ENCODE measurements at places on chromosomes 1 and 21.

DNA sequence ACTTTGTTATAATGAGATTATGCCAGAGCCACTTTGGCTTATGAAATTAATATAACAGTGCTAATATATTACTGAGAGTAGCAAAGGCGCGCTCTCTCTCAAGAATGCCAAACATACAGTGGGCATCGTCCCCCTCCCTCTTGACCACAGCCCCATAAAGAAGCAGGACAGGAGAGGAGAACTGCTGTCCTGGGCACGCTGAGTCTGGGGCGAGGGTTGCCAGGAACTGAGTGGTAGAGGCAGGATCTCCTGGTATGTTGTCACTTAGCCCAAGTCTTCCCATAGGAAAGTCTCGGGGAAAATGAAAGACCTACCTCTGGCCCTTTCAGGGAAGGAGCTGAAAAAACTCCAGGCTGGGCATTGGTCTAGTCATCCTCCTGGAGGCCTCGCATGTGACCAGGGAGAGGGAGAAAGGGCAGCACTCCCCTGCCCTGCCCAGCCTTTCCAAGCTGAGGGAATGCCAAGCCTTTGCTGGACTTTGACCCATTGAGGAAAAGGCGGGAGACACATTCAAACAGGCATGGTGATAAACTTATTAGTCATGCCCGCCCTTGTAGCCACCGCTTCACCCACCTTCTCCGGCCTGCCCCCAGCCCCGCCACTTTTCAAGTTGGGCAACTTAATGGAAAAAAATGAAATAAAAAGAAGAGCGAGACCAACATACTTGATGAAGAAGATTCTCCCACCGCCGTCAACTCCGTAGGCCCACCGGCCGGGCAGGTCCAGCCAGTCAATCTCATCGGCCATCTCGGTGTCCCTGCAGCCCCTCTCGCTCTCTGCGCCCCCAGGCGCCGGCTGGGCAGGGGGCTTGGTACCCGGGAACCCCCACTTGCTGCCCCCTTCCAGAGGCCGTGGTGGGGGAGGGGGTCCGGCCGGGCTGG is 17.4 kb upstream of the PLEKHA6 start:
- no peak for DNase-seq

GRCh38 chr1:224510880-224511645 is 76.5 kb upstream of the WDR26 start:
- DNase-seq, result no peak

GRCh38 chr1:230186003-230186863 is 119.2 kb downstream of the GALNT2 start:
- DNase-seq, result no peak

- no peak for DNase-seq
These were observed 33.3 kb downstream of the ALG14 start for GRCh38 chr1:95039360-95040031.

GRCh38 chr1:19423130-19423529 is 62.2 kb downstream of the CAPZB start:
- DNase-seq, result no peak

- DNase-seq, result no peak
These were observed 131.4 kb upstream of the RAB4A start for GRCh38 chr1:229139331-229140118.

DNA sequence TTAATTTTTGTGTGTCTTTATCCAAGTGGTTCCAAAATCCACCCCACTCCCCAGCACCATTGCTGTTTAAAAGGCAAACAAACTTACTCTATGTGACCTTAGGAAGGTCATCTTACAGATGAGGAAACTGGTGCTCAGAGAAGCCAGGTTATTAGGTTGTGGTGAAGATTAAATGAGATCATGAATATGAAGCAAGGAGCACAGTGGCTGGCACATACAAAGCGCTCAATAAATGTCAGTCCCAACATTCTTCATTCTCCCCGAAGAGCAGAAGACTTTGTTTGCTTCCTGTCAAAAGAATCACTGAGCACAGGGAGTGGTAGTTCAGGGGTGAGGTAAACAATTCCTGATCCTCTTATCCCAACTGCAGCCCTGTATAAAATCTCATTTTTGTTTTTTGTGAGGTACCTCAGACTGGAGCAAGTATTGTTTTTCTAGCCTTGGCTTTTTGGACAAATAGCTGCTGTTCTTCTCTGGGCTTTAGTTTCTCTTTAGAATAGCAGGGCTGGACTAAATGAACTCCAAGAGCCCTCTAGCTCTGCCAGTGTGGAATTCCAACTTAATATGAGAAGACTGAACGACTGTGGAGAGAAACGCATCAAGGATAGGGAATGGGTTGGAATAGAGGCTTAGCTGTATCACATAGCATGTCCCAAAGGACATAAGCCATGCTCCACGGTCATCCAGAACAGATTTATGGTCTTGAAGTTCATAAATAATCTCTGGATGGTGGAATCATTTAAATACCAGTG is 455.3 kb upstream of the USP24 start:
- peak; percentile 11 for DNase-seq

DNA sequence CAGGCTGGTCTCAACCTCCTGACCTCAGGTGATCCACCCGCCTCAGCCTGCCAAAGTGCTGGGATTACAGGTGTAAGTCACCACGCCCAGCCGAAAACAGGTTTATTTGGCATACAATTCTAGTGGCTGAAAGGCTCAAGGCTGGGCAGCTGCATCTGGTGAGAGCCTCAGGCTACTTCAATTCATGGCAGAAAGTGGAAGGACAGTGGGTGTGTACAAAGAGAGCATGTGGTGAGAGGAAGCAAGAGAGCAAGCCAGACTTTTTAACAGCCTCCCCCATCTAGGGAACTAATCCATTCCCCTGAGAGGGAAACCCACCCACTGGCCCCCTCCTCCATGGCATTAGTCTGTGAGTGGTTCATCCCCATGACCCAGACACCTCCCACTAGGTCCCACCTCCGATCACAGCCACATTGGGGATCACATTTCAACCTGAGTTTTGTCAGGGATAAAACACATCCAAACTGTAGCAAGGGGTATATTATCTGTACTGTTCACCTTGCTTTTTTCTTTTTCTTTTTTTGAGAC is 9.5 kb downstream of the BMP8A start:
- DNase-seq, result no peak

DNA sequence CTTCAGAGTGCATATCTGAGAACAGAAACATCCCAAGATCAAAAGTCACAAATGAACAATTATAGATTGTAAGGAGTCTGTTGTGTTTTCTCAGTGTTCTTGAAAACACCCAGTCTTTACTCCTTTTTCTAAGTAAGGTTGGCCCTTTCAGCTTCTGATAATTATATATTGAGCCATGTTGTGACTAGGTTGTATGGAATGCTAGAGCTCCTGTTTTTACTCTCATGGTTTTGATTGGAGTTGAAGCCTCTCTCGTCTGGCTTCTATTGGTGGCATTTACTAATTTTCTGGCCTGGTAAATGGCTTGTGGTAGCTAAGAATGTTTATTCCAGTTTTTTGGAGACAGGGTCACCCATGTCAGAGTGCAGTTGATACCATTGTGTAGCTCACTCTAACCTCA is 84.7 kb downstream of the NDUFS5 start:
- no peak for DNase-seq

- DNase-seq, result no peak
These were observed 37.6 kb downstream of the MRPL37 start for GRCh38 chr1:54237586-54237985.

GRCh38 chr1:214469290-214469689 is 82.1 kb downstream of the PTPN14 start:
- no peak for DNase-seq

DNA sequence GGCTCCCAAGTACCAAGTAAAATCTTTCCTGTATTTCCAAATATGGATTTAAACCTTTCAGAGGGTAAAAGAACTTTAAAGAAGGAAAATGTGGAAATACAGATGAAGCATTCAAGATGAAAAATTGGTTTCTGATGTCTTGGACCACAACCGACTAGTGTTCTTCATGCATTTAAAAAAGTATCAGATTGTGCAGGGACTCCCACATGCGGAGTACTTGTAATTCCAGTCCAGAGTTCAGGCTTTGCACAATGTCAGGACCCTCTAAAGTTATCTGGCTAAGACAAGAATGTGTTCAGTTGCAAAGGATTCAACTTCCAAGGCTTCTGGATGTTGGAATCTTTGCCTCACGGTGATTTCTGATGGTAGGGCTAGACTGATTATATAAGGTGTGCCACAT is 66.7 kb downstream of the RGL1 start:
- no peak for DNase-seq

DNA sequence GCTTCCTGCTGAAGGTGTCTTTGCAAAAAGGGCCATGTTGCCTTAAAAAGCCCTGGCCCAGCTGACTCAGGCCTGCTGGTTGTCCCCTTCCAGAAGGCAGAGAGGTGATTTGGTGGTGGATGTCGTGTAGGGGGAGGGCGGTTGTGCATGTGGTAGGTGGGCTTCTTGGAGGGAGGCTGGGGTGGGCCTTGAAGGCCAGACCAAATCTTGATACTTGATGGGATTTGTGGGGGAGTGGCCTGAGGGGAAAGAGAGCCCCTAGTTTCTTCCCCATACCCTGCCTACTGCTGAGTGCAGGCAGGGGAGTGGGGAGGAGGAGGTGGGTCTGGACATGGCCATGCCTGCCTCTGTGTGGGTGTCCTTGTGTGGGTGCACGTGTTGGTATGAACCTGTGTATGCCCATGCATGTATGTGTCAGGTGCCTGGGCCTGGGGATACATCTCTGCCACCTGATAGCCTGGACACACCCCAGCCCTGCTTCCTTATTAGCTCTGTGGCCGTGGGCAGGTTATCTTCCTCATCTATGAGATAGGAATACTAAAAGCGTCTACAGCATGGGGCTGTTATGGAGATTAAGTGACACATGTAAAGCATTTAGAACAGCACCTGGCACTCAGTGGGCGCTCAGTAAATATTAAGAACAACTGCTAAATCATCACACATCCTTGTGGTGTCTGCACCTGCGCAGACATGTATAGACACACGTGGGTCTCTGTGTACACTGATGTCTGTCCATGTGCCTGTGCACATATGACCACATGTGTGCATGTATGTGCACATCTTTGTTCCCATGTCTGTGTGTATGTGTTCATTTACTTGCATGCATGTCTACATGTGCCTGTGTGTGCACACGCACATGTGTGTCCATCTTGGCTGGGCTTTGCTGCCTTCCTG is 17.0 kb downstream of the FAM151A start:
- no peak for DNase-seq

DNA sequence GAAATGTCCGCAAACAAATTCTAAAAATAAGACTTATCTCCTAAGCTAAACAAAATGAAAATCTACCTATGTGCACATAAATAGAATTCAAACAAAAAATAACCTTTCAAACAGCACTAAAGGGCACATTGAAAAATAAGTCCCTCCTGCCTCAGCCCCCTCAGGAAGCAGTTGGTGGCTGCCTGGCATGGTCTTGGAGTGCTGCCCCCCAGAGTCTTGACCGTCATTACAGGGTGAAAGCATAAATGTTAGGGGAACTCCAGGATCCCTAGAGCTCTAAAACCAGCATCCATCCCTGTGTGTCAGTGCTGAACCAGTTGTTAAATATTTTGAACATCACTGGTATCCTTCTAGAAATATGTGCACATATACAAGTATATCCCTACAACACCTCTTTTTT is 6.5 kb upstream of the NPL start:
- no peak for DNase-seq

GRCh38 chr21:29256126-29256910 is 42.4 kb upstream of the BACH1 start:
- DNase-seq, result no peak

- no peak for DNase-seq
These were observed 149.2 kb downstream of the ACTL8 start for GRCh38 chr1:17904290-17904689.

GRCh38 chr1:232296461-232296860 is 333.5 kb downstream of the SIPA1L2 start:
- DNase-seq, result no peak

DNA sequence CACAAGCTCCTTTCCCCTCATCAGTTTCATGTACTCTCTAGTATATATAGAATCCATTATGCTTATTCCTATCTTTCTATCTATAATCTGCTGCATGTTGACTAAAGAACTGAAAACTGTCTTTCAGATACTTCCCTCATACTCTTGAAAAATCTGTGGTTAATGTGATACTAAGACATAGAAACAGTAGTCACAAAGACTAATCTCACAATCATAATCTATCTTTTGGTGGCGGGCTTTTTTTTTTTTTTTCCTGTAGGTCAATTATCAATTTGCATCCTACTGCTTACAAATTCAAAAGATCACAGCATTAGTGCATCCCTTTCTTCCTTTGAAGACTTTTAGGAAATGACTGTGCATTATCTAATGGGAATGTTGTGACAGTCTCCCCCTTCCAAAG is 4.7 kb downstream of the UBR4 start:
- no peak for DNase-seq

DNA sequence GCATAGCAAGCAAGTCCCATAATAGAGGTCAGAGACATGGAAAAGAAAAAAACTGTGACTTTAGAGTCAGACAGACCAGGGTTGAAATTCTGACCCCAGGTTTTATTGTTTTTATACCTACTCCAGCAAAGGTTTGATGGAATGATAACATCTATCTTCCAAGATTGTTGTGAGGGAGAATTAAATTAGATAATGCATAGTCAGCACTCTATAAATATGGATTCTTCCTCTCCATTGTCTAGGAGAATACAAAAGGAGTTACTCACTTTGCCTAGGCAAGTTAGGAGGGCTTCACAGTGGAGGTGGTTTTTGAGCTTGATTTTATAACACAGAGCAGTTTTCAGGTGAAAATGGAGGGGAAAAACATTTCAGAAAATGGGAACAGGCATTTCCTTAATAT is 46.9 kb downstream of the KIRREL1 start:
- DNase-seq, result no peak

GRCh38 chr1:232291681-232292080 is 338.3 kb downstream of the SIPA1L2 start:
- DNase-seq, result no peak

GRCh38 chr21:39120876-39121599 is 62.2 kb downstream of the PSMG1 start:
- no peak for DNase-seq

DNA sequence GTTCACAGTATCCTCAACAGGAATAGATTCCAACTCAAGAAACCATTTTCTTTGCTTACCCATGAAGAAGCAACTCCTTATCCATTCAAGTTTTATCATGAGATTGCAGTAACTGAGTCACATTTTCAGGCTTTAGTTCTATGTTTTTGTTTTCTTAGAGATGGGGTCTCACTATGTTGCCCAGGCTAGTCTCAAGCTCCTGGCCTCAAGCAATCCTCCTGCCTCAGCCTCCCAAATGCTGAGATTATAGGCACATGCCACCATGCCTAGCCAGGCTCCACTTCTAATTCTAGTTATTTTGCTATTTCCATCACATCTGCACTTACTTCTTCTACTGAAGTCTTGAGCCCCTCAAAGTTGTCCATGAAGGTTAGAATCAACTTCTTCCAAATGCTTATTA is 143.3 kb upstream of the HP1BP3 start:
- DNase-seq, result no peak

DNA sequence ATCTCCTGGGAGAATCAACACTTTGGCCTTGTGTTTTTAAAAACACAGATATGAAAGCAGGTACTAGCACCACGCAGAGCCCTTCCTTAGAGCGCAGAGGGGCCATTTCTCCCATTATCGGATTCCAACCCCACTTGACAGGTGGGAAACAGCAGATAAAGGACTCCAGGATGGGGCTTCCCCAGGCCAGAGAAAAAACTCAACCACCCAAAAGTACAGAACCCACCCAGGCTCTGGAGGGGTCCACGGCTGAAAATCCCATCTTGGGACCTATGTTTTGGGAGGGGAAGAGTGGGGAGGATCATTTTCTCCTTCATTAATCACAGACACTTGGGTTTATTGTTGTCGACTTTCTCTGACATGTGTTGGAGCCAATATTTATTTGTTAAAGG is 27.1 kb upstream of the COL18A1 start:
- no peak for DNase-seq

- no peak for DNase-seq
These were observed 11.6 kb upstream of the CD1D start for GRCh38 chr1:158169105-158169504.

- DNase-seq, result no peak
These were observed 116.3 kb upstream of the CACYBP start for GRCh38 chr1:174883409-174883808.
